Fibroblast of upper back skin (primary cell): ENCODE measurements at places on chromosomes 2 and 18.

DNA sequence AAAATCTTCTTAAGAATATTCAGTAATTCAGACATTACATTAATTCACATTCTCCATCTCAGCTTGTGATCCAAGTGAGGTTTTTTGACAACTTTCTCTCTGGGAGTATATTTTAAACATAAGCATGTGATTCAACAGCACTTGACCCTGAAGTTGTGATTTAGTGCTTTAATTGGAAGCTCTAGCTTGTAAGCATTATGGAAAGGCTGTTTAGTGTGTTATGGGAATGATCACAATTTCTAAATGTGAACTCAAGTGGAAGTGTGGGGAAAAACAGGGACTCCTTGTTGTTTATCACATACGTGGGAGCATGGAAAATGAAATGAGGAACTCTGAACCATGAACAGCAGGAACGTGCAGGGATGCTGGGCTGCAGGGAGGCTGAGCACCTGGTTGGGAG lies 148.9 kb upstream of the BCL2L11 start:
- DNase-seq, result no peak

DNA sequence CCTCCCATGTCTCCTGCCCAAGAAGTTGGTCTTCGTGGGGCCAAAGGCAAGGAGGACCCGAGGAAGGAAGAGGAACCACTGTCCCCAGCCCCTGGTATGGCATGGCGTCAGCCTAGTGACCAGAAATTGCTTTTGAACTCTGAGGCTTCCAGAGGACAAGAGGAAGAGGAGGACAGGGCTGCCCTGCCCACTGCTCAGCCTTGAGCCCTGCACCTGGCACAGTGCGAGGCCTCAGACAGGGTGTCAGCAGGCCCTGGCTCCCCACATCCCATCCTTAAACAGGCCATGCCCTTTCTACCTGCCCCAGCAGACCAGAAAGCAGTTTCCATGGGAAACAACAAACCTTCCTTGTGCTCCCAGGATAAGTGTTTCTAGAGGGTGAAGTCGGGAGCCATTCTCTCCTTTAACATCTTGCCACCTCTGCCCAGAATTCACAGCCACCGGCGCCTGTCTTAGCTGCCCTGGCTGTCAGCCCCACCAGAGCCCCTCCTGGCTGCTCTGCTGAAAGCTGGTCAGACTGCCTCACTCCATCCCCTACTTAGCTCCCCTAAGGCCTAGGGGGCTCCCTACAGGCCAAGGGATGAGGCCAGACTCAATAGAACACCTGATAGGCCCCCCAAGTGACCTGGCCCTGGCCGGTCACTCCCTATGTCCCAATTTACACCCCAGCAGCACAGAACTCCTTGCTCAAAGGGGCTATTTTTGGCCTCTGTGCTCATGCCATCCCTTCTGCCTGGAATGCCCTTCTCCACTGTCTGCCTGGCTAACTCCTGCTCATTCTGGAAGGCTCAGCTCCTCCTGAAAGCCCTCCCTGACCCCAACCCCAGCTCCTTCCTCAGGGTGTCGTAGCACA lies 20.6 kb downstream of the ATOH8 start:
- no peak for DNase-seq

- DNase-seq, result no peak
Observed at GRCh38 chr2:95262896-95263542, 11.2 kb upstream of the PROM2 start.

DNA sequence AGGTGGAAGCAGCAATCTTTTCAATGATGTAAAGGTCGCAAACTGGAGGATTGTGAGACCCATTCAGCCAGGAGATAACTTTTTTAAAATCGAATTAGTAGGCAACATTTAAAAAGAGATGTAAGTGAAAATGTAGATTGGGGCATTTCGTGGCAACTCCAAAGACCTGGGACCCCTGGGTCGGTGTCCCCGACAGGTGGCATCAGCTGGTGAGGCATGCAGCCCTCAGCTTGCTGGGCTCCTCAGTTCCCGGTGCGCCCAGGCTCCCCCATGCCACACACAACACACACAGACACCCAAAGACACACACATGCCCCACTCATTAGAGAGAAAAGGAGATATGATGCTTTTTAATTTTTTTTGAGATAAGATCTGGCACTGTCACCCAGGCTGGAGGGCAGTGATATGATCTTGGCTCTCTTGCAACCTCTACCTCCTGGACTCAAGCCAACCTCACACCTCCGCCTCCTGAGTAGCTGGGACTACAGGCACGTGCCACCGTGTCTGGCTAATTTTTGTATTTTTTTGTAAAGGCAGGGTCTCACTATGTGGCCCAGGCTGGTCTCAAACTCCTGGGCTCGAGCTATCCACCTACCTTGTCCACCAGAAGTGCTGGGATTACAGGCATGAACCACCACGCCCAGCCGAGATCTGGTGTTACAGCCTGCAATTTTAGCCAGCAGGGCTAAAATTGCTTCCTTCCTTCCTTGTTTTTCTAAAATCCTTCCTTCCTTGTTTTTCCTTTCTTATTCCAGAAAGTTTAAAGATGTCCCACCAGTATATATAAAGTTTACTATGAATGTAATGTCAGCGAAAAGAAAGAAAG lies 122.6 kb upstream of the EPAS1 start:
- no peak for DNase-seq

DNA sequence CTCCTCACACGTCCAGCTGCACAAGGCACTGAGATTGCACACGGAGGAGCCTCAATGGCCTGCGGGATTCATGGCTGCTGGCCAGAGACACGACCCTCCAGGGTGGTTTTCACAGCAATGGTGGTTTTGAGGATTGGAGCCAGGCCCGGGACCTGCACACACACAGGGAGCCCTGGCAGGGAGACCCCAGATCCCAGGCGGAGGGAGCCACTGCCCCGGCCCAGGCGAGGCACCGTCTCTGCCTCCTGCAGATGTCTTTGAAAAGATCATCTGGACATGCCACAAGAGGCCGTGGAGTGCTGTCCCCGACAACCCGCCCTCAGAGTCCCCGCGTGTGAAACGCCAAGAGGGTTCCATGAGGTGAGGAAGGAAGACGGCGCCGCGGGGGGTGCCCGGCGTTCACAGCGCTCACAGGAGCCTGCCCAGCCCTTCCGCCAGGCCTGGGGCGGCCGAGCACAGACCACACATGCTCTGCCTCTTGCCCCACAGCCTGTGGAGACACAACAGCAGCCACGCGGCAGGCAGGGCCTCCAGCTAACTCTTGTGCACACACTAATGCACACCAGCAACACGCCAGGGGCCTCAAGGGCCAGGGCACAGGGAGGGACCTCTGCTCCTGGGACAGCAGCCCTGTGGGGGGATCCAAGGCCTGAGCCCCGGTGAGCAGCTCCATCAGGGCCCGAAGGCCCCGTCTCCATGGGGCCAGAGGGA lies 72.8 kb upstream of the CTDP1 start:
- DNase-seq, result no peak

GRCh38 chr18:54899500-54899899 lies 59.8 kb downstream of the CCDC68 start:
- no peak for DNase-seq

- DNase-seq, result peak; percentile 71
Observed at GRCh38 chr2:85421260-85422071, 3.0 kb downstream of the SH2D6 start.

GRCh38 chr18:79517341-79517740 lies 121.6 kb downstream of the NFATC1 start:
- DNase-seq, result no peak

- no peak for DNase-seq
Observed at GRCh38 chr2:118224895-118225311, 136.6 kb downstream of the INSIG2 start.

- DNase-seq, result peak; percentile 9
Observed at GRCh38 chr2:133884739-133885381, 316.6 kb upstream of the NCKAP5 start.
